CD4-positive, alpha-beta T cell treated with Interleukin-21 for 1 hour (primary cell): ENCODE measurements at places on chromosomes 1 and 21.
A peak's percentile ranks its signal among the peaks of the same experiment; 100 is the strongest.

DNA sequence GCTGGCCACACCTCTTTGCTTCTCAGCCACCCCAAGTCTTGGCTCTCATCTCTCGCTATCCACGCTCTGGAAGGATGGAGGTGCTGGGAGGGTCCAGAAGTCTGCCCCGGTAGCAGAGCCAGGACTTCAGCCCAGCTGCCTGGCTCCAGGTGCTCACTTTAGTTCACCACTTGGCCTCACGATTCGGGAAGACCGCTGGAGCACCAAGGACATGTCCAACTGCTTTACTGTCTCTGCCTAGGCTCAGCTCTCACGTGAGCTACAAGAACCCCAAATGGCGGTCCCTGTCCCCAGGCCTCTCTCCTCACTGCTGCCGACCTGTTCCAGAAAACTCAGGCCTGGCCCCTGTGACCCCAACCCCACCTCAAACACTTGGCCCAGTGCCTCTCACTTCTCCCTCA is 3.4 kb downstream of the TRIM11 start:
- DNase-seq = no peak

GRCh38 chr1:50279622-50280330 is 143.5 kb downstream of the DMRTA2 start:
- no peak for DNase-seq

DNA sequence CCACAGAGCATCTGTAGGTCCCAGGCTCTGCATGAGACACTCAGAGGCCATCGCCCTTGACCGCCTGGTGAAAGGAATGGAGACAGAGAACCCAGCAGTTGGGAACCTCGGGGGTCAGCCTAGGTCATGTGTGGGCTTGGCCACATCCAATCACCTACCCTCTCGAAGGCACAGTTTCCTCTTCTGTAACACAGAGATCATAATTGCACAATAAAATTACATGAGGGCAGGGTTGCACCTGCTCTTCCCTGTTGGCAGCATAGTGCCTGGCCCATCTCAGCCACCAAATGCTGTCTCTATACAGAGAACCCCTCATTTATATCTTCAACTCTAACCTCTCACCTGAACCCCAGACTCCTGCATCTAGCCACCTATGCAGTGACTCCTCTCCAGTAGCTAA is 418.1 kb upstream of the VAMP3 start:
- no peak for DNase-seq

DNA sequence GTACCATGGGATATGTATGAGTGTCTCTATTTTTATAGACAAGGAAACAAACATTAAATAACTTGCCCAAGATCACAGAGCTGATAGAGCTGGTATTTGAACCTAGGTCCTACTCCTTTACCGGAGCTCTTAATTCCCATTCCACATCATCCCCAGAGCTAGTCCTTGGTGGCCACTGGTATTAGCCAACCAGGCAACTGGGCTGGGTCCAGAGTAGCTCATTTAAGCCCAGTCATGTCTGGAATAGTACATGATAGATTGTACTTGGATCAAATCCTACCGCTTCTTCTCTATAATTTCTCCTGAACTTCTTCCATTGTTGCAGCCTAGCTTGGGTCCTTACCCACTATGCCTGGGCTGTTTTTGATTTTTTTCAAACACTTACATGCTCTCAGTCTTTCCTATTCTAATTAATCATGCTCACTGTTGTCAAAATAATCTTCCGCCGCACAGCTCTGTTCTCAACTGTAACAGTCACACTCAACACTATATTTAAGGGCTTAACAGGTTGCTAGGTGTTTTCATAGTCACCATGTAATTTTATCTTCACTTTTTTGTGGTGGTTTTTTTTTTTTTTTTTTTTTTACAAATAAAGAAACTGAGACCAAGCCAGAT is 80.2 kb downstream of the COLGALT2 start:
- DNase-seq = no peak

DNA sequence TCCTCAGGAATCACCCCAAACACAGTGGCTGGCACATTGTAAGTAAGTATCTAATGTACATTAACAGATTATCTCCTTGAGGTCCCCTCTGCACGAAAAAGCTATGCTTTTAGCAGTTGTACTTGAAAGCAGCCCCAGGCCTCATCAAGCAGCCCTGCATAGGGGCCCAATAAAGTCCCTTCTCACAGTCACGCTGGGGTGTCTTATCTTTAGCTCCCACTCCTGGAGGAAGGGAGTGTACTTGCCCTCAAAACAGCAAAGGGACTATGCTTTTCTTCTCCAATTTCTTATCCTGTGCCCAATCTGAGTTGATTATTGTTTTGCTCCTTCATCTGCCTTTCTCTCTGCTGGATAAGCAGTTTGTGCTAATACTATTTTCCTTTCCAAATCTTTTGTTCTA is 168.8 kb upstream of the PLXNA2 start:
- no peak for DNase-seq

DNA sequence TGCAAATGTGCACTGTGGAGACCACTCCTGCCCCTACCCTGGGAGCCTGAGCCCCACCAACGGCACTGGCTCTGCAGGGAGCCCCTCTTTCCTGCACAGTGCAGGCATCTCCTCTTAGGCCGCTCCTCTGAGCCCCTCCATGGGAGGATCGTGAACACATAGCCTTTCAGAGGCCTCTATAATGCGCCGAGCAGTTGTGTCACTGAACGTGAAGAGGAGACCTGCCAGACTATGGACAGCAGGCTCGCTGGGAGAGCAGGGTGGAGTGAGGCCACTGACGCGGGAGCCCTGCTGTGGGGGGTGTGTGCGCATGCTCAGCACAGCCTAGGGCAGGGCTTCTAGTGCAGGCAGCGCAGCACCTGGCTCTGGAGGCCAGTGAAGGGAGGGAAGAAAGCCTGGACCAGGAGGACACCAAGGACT is 151.3 kb upstream of the COL6A1 start:
- DNase-seq = no peak

DNA sequence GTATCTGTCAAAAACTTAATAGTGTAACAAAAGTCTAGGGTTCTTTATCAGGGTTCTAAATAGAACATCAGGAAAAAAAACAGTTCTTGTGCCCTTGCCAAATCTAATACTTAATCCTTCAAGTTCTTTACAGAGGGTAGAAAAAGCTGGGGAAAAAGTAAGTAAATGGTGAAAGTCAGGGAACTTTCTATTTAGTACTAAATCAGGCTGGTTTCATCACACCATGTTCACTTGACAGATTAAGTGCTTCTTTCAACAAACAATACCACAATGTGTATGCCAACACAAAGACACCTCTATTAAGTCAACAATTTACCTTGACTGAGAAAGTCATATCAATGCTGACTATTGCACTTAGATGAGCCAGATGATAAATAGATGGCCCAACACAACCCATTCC is 9.7 kb downstream of the DBT start:
- no peak for DNase-seq

DNA sequence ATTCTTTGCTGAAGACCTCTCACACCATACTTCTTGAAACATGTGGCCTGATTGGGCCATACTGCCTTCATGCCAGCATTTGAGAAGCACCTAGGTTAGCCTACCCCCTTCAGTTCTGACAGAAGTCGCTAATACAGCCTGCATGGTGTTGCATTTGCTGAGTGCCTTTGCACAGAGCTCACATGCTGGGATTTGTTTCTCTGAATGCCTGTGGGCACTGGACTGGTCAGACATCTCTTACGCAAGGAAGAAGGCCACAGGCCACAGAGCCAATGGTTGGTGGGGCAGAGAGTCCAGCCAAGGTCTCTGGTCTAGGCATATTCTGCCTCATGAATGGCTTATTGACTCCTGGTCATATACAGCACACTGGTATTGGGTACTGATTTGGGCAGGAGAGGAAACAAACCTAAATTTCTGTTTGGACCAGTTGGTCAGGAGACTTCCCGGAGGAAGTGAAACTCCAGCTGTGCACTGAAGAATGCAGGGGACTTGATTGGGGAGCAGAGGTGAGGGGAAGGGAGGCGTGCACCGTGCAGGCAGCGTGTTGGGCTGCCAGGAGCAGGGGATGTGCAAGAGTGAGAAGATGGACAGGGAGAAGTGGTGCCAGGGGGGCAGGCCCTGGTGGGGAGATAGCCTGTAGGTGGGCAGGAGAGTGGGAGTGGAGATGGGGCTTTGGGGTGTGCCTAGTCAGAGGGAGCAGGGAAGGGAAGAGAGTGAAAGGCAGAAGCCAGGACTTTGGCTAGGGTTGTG is 18.1 kb downstream of the URB2 start:
- no peak for DNase-seq

DNA sequence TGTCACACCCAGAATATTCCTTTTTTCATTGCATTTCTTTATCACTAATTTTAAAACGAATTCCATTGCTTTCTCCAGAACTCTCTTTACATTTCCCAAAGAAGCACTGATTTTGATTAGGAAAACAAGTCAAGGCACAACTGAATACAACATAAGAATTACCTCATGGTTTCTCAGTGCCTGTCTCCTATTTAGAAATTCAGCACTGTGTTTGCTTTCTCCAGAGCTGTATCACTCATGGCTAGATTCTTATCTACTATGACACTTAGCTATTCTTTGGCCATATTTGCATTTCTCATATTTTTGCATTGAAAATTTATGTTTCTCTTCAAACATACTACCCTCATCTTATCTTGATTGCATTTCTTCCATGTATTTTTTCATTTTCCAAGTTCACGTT is 1402.0 kb downstream of the MRPL39 start:
- DNase-seq = no peak

- DNase-seq = peak; percentile 5
Measured at GRCh38 chr1:162028726-162029125, 5.1 kb upstream of the OLFML2B start.

- no peak for DNase-seq
Measured at GRCh38 chr1:246283771-246284410, 223.2 kb downstream of the SMYD3 start.

DNA sequence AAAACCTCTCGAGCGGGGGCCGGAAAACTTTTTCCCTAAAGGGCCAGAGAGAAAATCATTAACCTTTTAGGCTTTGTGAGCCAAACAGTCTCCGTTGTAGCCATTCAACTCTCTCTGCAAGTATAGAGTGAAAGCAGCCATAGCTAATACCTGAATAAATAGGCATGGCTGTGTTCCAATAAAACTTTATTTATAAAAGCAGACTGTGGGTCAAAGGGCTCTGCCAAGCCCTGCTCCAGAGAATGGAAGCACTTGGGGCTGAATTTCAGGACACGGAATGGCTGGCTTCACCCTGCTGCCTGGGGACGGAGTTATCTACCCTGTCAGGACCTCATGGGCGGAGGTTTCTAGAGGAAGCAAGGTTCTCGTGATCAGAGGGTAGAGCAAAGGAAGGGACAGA is 92.7 kb downstream of the CASZ1 start:
- no peak for DNase-seq

GRCh38 chr1:213440766-213441165 is 389.7 kb downstream of the RPS6KC1 start:
- DNase-seq = no peak

- DNase-seq = no peak
Measured at GRCh38 chr1:222306512-222306911, 241.4 kb downstream of the HHIPL2 start.

DNA sequence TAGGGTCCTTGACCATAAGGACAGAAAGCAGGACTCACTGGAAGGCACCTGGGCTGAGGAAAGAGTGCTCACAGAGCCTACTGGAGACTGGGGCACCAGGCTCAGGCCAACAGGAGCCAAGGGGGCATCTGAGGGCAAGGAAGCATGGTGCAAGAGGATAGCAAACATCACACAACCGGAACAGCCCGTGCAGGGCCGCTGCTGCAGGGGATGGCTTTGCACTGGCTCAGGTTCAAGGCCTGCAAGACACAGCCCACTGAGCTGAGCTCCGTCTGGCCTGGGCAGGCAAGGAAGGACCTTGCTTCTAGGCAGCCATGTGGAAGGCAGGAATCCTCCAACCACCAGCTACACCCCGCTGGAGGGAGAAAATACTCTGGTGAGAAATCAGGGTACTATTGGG is 59.8 kb upstream of the KIF26B start:
- no peak for DNase-seq

GRCh38 chr1:218496561-218496960 is 151.4 kb downstream of the TGFB2 start:
- no peak for DNase-seq

- no peak for DNase-seq
Measured at GRCh38 chr21:46087641-46088040, 10.3 kb upstream of the COL6A2 start.

DNA sequence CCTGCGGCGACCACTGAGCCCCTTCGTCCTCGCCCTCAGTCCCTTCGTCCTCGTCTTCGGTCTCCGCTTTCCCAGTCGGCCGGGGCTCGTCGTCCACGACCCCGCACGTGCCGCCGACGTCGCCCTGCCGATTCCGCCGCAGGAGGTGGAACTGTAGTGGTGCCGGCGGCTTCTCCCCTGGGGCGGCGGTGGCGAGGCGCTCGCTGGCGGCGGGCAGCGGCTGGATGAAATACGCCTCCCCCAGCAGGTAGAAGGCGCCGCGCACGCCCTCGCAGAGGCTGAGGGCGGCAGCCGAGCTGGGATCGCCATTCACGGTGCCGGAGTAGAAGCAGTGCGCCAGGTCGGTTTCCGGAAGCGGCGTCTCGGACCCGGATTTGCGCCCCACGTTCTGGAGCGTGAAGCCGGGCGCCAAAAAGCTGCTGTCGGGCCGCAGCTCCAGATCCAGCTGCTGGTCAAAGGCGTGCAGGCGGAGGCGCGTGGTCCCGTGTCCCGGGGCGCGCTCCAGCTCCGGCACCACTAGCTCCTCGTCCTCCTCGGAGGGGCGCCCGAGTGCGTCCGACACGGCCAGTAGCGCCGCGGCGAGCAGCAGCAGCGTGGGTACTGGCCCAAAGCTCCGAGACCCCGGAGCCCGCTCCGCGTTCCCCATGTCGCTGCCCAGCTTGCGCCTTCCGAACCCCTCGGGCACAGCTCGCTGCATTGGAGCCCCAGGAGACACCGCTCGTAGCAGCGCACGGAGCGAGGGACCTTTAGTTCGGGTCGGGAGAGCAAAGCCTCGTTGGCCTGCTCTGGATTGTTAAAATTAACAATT is 747 bp downstream of the ADAMTS1 start:
- no peak for DNase-seq

DNA sequence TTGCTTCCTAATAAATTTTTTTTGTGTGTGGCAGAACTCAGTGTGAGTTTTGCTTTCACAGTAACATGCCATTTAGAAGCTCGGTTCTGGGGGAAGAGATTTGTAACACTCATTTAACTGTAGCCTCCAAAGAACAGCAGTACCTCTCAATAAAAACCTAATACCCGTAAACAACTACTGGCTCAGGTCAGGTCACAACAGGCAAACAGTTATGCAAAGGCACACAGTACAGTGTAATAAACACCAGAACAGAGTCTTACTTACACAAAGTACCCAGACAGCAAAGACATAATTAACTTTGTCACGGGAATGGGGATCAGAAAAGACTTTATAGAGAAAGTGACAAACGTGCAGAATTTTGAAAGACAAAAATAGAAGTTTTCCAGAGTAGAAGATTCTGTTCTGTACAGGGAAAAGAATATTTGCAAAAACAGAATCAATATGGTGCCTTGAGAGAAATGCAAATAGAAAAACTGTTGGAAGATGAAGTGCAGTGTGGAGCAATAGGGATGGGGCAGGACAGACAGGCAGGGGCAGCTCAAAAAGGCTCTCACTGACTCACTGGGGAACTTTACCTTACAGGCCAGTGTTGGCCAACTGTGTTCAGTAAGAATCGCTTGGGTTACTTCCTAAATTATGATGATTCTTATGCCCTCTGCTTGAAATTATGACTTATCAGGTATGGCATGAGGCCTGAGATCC is 38.8 kb downstream of the EGLN1 start:
- no peak for DNase-seq

- no peak for DNase-seq
Measured at GRCh38 chr1:107680579-107680985, 284.4 kb downstream of the VAV3 start.

GRCh38 chr1:62384276-62385005 is 52.4 kb upstream of the USP1 start:
- DNase-seq = no peak

GRCh38 chr1:92994105-92994712 is 32.9 kb upstream of the DIPK1A start:
- peak; percentile 88 for DNase-seq
